ENCODE measurements at places on chromosomes 12 and 14.

DNA sequence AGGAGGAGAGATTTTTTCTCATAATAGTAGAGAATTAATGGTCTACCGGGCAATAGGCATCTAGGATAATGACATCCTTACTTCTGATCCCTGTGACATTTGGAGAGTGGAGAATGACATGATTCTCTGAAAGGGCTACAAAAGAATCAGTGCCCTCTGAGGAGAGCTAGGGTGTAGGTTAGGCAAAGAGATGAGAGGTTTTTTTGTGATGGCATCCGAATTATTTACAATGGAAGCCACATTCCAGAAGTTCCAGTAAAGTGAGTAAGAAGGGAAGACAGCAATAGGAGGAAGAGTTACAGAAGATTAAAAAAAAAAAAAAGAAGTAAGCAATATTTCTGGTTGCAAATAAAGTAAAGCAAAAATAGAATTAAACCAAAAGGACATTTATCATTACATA, 478.0 kb downstream of the RMST start:
- no peak for DNase-seq

DNA sequence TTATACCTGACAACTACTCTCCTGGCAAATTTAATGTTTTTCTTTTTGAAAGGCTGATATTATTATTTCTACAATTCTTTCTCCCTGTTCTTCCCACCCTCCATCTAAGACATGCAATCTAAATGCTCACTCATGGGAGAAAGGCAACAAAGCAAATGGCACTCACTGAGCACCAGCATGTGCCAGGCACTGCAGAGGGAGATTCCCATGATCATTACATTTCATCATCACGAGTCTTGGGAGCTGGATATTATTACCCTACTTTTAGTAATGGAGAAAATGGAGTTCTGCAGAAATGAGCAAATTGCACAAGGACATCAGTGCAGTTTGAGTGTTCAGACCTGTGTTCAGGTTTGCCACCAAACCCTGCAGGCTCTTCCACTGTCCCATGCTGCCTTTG, 27.9 kb downstream of the PPM1H start:
- no peak for DNase-seq

DNA sequence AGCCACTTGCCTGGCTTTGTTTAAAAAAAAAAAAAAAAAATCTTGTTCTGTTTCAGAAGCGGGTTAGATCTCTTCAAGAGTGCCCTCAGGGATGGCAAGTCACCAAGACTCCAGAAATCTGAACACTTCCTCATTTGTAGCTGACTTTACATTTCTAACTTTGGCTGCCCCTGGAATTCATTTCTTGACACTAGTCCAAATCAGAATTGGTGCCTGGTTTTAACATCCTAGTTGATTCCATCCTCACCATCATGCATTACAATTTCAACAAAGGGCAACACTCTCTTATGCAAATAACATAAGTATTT, 295.5 kb downstream of the RMST start:
- no peak for DNase-seq

GRCh38 chr12:113134071-113134470, 1.5 kb downstream of the RASAL1 start:
- no peak for DNase-seq

GRCh38 chr12:112018571-112019237, 5.5 kb downstream of the ERP29 start:
- peak; percentile 80 for DNase-seq

- no peak for DNase-seq
These were observed 11.5 kb upstream of the OVCH1 start for GRCh38 chr12:29508949-29509348.

- DNase-seq = peak; percentile 62
These were observed 17.8 kb downstream of the POMT2 start for GRCh38 chr14:77302926-77303325.

GRCh38 chr12:7907009-7907408, 29.0 kb downstream of the SLC2A3 start:
- DNase-seq = peak; percentile 55

- peak; percentile 29 for DNase-seq
These were observed 982 bp downstream of the BCL7A start for GRCh38 chr12:122022393-122023338.
